Activated T-cell treated with anti-CD3 and anti-CD28 coated beads for 24 hours (primary cell): ENCODE measurements at places on chromosomes 3 and 15.

- no peak for DNase-seq
These were observed 7.5 kb downstream of the RFX7 start for GRCh38 chr15:56236197-56236596.

GRCh38 chr3:58722561-58722960, 56.0 kb upstream of the FAM3D start:
- DNase-seq, result no peak

DNA sequence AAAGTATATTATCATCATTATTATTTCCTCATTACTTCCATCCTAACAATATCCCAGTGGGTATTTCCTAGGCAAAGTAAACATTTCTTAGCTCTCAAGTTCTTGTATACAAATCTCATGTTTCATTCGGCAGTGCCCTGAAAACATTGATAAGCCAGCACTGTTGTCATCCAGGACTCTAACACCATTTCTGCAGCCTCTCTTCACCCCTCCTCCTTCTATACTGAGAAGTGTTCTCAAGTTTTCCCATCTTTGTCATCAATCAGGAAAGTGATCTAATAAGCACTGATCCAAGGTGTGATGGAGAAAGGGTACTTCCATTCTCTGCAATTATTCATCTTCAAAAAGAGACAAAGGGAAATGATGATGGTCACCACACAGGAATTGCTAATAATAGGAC, 168.4 kb upstream of the CCDC54 start:
- DNase-seq, result no peak

GRCh38 chr3:102074946-102075345, 225.6 kb downstream of the NFKBIZ start:
- no peak for DNase-seq

DNA sequence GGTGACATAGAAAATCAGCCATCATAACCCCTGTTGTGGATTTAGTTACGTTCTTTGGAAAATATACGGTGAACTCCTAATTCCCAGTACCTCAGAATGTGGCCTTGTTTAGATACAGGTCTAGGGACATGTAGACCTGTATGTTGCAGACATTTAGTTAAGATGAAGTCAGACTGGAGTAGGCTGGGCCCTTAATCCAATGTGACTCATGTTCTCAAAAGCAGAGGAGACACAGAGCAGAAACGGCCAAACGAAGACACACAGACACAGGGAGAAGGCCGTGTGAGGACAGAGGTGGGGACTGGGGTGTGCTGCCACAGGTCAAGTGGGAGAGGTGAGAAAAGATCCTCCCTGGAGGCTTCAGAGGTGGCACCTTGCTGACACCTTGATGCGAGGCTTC, 119.0 kb upstream of the PROK2 start:
- DNase-seq, result no peak

- DNase-seq, result no peak
These were observed 437.7 kb downstream of the SI start for GRCh38 chr3:164640591-164640990.

DNA sequence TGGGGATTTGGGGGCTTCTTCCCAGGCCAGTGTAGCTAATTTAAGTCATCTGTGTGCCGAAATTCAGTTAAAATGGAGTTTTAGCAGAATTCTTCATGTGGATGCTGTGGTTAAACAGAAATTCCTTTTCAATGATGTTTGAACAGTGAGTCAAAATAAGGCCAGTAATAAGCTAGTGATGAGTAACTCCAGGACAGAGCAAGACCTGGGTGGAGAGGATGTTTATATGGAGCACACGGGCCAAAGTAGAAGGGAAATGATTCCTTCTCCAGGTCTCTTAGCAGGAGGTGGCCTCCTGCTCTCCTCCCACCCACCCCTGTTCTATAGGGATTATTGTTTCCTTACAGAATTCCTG, 31.9 kb upstream of the UACA start:
- DNase-seq, result no peak

GRCh38 chr3:172317984-172318383, 130.3 kb downstream of the GHSR start:
- no peak for DNase-seq

GRCh38 chr3:56855856-56856512, 54.2 kb upstream of the ARHGEF3 start:
- DNase-seq, result no peak
